ENCODE measurements at places on chromosomes 12 and 14.

- no peak for DNase-seq
Observed at GRCh38 chr14:56562883-56563282, 16.7 kb upstream of the TMEM260 start.

DNA sequence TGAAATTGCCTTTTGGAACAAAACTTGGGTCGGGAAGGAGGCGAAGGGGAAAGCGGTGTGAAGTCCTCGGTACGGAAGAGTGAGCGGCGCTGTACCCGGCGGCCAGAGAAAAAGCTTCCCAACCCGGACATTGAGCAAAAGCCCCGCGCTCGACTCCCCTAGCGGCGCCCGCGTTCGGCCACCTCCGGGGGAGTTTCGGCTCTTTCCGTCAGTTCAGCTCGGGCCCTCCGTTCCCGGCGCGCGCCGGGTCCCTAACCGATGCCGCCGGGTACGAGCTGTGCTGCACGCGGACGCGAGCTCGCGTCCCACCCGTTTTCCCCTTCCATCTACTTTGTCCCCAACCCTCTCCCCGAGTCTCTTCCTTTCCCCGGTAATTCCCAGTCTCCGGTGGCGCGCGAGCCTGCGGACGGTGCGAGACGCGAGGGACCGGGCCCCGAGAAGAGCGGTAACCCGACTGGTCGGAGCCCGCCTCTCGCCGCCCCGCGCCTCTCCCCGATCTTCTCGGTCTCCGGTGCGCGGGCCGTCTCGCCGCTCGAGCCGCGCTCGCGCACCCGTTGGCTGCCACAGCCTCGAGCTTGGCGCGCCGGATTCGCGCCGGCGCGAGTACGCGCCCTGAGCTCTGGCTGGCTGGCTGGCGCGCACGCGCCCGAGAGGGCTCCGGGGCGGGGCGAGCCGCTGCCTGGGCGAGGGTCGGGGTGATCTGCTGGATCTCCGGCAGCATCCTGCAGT, 446 bp upstream of the SPATS2 start:
- peak; percentile 92 for DNase-seq

DNA sequence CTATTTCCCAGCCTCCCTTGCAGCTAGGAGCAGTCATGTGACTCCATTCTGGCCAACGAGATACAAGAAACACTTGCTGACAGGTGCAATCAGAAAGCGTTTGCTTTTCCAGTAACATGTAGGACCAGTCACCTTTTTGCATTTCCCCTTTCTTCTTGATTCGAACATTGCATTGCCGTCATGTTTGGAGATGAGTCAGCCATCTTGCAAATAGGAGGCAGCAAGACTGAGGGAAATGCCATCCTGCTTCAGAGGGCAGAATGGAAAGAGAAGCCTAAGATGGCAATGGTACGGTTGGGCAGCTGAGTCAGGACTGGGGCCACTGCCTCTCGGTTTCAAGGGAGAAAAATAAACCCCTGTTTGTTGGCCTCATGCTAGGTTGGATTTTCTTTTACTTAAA, 34.5 kb upstream of the GPR132 start:
- DNase-seq: no peak

GRCh38 chr12:26632756-26633155, 200.2 kb downstream of the ITPR2 start:
- DNase-seq: no peak

DNA sequence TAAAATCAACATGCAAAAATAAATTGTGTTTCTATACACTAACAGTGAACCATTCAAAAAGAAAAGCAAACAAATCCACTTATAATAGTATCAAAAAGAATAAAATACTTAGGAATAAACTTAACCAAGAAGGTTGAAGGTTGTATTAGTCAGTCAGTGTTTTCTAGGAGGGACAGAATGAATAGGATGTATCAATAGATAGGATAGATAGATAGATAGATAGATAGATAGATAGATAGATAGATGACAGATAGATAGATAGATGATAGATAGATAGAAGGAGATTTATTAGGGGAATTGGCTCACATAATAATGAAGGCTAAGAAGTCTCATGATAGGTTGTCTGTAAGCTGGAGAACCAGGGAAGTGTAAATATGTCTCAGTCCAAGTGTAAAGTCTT, 37.2 kb upstream of the MON2 start:
- no peak for DNase-seq

GRCh38 chr12:66258011-66258410, 44.3 kb upstream of the HELB start:
- no peak for DNase-seq

DNA sequence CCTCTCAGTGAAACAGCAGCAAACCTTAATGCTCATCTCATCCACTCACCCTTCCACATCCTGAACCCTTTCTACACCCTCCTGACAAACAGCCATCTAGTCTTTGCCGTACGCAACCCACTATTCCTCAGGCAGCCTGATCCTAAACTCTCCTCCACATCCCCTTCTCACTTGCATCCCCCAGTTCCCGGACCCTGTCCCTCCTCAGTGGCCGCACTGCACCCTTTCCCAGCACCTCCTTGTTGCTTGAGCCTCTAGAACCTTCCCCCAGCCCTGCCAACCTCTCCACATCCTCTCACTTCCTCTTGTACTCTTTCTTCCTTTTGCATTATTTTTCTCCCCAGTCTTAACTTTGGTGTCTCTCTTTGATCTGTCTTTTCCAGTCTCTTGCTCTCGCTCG, 42.9 kb downstream of the IQSEC3 start:
- DNase-seq: no peak

DNA sequence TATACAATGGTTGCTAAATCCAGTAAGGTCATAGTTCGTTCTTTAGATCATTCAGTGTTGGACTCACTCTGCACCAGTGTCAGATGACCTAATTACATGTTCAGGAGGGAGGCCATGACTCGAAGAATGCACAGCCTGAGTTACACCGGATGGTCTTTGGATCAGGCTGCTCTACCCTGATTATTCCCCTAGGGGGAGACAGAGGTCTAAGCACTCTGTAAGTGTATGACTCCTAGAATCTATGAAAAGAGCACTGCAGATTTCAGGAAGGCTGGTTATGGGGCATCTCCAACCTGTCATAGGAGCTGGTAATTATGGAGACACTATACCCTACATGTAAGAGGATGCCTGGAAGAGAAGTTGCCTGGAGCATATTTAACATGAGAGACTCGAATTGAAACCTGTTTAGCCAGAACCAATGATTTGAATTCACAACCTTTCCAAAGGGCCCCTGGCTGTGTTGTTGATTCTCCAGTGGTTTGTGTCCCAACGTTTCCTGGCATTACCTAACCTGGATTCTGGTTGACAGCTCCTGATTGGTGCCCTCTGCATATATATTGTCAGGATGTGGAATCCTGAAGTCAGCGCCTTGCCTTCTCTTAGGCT, at the start of gene MUCL1:
Gene MUCL1 (plus strand): TSS at position 584 of the 606 bp plus-strand sequence. CDS start 67 bp downstream, outside the sequence.
- DNase-seq: peak; percentile 87

DNA sequence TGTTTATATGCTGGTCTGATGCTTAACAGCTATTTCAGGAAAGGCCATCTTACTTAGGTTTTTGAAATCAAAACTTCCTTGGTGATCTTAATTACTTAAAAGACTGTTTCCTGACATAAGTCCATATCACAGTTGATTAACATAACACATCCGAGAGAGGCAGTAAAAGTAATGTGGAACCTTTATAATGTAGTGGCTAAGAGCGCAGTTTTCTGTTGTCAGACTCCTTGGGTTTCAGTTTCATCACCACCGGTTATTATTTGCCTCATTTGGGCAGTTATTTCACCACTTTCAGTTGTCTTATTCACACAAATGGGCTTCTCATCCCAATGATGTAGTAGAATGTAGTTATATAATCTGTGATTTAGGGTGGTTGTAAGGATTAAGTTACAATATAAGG, 30.9 kb downstream of the TBC1D15 start:
- no peak for DNase-seq

DNA sequence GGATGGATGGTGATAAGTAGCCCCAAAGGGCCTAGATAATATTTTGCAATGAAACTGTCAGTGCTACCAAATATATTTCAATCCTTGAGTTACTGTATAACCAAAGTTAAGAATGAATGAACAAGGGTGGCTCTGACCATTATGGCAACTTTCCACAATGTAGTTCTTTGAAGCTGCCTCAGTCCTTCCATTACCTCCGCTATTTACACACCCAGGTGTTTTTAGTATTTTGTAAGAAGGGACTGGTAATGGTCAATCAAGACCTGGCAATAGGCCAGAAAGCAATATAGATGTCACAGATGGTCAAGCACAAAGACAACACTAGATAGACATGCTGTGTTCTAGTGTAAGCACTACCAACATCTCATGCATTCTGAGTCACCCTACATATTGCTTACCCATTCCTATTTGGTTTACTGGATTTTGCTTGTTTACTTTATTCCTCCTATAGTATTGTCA, 16.3 kb downstream of the DUSP16 start:
- DNase-seq: no peak

- DNase-seq: no peak
Observed at GRCh38 chr12:106281056-106281782, 21.3 kb upstream of the TCP11L2 start.

DNA sequence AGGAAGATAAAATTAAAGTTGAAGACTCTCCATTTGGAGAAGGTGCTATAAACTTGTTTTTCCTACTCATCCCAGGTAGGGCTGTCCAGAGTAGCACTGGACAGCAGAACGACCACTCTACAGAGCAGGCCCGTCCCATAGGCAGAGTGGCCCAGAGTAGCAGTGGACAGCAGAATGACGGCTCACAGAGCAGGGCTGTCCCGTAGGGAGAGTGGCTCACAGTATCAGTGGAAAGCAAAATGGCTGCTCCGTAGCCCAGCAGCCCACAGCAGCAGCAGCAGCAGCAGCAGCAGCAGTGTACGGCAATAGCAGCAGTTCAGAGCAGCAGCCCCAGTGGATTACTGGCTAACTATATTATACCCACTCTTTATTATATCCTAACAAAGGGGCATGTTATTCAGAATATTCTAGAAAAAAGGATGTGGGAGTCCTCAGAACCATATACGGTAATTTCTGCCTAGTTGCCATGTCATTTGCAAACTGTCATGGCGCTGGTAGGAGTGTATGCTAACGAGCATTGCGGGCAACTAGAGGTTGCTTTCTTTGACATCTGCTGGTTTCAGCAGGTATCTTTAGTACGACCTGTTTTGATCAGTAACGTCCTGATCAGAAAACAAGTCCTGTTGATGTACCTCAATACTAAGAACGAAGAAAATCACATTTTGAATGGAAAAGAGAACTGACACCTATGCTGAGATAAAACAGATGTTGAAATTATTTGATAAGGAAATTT, 567.3 kb downstream of the SLC16A7 start:
- no peak for DNase-seq

DNA sequence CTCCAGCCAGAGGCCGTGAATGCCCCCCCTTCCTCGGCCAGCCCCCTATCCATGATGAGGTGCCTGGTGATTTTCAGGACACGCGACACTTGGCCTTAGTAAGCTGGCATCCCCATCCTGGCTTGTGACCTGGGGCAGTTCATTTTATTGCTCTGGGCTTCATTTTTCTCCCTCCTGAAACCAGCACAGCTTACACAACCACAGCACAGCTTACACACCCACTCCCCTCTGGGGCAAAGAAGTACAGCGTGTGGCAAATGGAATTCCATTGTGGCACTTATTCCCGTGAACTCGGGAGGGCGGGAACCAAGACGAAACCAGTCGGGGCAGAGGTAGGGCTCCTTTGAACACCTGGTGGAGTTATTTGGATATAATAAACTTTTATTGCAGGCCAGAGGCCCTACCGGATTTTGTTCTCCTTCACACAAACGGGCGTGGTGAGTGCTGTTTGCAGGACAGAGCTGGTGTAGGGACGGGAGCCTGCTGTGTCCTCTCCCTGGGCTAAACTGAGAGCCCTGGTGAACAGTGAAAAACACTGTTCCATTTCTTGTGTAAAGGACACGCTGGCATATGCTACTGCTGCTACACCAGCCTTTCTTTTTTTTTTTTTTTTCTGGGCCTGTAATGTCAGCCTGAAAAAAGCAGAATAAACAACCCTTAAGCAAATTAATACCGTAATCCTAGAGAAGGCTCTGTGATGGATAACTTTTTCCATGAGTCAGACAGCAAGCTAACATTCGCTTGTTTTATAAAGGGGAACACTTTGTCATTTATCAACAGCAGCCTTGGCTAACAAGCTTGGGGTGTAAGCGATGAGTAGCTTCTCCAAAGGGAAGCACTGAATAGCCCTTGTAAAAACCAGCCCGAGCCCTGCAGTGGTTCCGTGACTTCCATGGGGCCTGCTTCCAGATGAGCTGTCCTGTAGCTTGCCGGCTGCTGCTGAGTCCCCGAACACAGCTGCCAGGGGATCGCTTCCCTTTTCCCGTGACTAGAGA, 29.3 kb downstream of the CD9 start:
- no peak for DNase-seq

GRCh38 chr12:51632623-51633022, 41.6 kb downstream of the SCN8A start:
- DNase-seq: no peak

GRCh38 chr12:65510007-65510406, 231.5 kb downstream of the MSRB3 start:
- DNase-seq: no peak

DNA sequence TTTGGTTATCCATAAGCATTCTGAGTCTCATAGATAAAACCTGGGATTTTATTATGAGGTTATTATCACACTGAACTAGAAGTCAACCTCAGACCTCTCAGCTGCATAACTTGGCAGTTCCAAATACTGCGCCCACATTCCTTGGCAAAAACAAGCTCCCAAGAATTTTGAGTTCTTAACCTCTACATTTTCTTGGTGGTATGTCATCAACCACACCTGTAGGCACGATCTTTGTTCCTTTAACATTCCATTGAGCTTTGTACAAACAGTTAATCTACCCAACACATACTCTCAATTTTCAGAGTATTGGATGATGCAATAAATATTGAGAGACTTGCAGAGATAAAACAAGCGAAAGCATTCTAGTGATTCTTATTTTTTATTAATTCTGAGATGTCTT, 371.8 kb upstream of the PRICKLE1 start:
- DNase-seq: no peak

GRCh38 chr12:4242595-4242994, 31.0 kb upstream of the CCND2 start:
- no peak for DNase-seq

- DNase-seq: peak; percentile 10
Observed at GRCh38 chr14:52395728-52396127, 81.6 kb downstream of the PTGER2 start.
